Spleen (tissue), 13 donors: ENCODE measurements at places on chromosomes 11 and 22. TPM values are rescaled to one million over a fixed set of nuclear protein-coding genes. Genes with fewer than 3 reads are reported as not detected.

The SLC35E4 gene
- polyA plus RNA-seq = 0.37 TPM

The VPREB1 gene
- 0.22 TPM for polyA plus RNA-seq

DNA sequence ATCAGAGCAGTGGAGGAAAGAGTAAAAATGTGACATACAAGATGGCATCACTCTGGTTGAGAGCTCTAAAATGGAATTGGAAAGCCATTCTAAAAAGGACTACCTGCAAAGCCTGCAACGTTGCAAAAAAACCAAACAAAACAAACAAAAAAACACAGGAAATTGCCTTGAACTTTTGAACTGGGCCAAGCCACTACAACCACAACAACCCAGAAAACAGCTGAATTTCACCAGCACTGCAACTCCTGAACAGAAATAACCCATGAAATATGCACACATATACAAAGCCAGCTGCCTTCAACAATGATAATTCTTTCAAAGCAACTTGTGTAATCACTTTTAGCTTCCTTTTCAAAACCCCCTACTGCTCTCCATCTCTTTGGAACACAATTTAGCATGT lies 326.6 kb upstream of the LRRC4C start:
- DNase-seq = no peak

- no peak for DNase-seq
Measured at GRCh38 chr11:19639603-19640105, 73.0 kb upstream of the NAV2 start.

- DNase-seq = no peak
Measured at GRCh38 chr11:35748644-35749043, 86.1 kb downstream of the TRIM44 start.

DNA sequence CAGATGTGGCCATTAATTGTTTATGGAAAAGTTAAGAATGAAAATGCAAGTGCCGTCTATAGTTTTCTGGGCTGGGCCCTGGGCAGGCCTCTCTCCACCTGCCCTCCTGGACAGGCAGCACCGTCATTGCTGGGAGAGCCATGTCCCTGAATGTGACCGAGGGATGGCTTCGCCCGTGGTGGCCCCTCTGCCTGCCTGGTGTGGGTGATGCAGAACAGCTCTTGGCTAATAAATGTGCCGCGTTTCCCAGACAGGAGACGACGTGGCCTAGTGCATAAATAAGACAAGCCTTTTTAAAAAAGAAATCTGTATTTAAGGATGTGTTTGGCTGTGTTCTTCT lies 407.3 kb downstream of the TBC1D22A start:
- DNase-seq = peak; percentile 47

DNA sequence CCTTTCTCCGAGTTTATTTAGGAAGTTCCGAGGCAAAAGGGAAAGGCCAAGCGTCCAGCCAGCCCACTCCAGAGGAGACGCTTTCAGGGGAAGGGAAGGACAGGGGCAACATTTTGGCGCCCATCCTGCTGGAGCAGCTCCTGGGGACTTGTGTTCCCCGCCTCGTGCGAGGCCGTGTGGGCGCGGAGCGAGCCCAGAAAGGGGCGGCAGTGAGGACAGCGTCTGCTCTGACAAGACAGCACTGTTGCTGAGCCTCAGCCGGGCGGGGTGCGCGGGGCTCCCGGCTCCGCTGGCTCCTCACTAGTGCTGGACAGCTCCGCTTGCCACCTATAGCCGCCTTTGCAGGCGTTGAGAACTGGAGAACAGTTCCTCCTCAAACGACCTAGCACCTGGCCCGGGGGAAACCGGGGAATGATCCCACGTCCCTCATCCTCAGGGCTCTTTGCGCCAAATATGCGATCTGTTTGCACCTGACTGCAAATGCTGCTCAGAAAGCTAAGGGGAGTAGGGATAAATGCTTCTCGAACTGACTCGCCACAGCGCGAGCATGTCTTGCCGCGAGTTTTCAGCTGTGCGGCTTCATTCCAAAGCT lies 722 bp upstream of the GUCY1A2 start:
- peak; percentile 78 for DNase-seq
